Kidney epithelial cell (primary cell): ENCODE measurements at places on chromosomes 1 and 21. TPM values are rescaled to one million over a fixed set of nuclear protein-coding genes. Genes with fewer than 3 reads are reported as not detected.

DNA sequence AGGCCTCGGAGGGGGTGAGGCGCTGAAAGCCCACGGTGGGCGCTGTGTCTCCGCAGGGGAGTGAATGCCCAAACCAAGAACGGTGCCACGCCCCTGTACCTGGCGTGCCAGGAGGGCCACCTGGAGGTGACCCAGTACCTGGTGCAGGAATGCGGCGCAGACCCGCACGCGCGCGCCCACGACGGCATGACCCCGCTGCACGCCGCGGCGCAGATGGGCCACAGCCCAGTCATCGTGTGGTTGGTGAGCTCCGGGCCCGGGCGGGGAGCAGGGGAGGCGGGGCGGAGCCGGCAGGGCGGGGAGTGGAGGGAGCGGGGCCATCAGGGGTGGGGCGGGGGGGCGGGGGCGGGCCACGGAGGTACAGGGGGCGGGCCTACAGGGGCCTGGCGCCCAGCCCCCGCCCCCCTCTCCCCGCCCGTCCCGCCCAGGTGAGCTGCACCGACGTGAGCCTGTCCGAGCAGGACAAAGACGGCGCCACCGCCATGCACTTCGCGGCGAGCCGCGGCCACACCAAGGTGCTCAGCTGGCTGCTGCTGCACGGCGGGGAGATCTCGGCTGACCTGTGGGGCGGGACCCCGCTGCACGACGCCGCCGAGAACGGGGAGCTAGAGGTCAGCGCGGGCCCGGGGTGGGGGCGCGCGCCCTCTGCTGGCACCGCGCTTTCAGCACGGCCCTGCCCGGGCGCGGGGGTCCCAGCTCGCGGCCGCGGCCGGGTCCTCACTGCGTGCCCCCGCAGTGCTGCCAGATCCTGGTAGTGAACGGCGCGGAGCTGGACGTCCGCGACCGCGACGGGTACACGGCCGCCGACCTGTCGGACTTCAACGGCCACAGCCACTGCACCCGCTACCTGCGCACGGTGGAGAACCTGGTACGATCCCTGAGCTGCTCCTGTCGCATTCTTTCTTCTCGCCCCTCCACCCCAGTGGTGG is 15.9 kb downstream of the ESPN start:
- DNase-seq, result no peak

The CLCC1 gene
- 14.2 and 31.5 TPM in 2 replicates for total RNA-seq

DNA sequence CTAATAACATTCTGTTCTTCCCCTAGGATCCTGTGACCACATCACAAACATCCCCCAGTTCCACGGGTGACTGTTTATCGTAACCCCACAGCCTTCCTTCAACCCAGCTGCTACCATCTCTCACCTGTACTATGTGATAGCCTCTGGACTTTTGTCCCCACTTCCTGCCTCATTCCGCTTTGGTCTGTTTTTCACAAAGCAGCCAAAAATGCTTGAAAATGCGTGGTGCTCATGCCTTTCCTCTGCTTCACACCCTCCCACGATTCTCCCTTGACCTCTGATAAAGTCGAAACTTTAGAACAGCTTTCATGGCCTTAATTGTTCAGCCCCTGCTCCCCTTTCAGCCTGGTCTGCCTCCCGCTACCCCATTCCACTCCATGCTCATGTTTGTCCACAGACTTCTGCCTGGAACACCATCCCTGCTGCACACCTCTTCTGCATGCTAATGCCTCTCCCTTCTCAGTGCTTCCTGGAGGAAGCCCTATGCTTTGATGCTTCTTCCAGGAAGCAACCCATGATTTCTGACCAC is 165.6 kb downstream of the PLPP3 start:
- DNase-seq, result no peak

The BEND5 gene
- 3.9 and 4.2 TPM in 2 replicates for total RNA-seq

- no peak for DNase-seq
Measured at GRCh38 chr1:18290740-18291412, 183.3 kb downstream of the IGSF21 start.

GRCh38 chr1:228032041-228032440 is 25.2 kb downstream of the WNT3A start:
- no peak for DNase-seq

The REN gene
- 5.2 and 9.1 TPM in 2 replicates for total RNA-seq

The SERINC2 gene
- 105 and 131 TPM in 2 replicates for total RNA-seq

GRCh38 chr1:87129606-87130005 is 199.1 kb upstream of the LMO4 start:
- no peak for DNase-seq

GRCh38 chr1:245007852-245008251 is 143.5 kb upstream of the HNRNPU start:
- no peak for DNase-seq

The SLC9C2 gene
- total RNA-seq, result not detected in 2 replicates

GRCh38 chr1:156075775-156076204 is 6.5 kb downstream of the MEX3A start:
- no peak for DNase-seq

The OXCT2 gene
- total RNA-seq, result 5.9 and 7.0 TPM in 2 replicates

The TRPM2 gene
- total RNA-seq, result 2.8 and 2.9 TPM in 2 replicates

The CLEC20A gene
- total RNA-seq, result not detected in 2 replicates

DNA sequence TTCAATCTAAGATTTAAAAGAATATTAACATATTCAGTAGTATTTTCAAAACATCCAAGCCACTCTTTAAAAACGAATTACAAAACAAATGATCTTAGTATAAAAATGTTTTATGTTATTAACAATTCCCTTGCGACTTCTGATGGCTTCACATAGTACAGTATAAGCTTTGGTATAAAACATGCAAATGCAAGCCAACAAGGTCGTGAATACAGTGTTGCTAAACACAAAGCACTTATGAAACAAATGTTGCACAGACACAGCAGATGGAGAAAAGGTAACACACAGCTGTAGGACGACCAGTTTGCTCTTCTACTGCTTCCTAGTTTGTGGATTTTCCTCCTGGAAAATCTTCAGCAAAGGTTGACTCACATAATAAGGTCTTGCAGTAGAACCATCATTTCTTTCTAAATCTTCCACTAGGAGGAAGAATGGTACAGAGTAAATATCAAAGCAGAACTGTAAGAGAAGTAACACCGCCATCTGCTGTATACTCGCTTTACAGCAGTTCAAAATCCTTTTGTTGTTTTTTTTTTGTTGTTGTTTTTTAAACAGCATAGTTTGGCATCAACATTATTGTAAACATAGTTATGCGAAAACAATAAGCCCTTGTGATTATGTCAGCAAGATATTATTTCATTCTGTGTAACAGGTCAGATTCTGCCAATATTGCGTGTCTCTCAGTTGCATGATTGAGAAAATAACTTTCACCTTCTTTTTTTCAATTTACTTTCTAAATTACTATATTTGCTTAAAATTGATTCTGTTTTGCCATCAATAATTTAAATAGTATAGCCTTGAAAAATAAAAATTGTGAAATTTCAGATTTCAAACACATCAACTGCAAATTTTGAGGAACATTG is 69.5 kb downstream of the LHX8 start:
- DNase-seq, result peak; percentile 2

DNA sequence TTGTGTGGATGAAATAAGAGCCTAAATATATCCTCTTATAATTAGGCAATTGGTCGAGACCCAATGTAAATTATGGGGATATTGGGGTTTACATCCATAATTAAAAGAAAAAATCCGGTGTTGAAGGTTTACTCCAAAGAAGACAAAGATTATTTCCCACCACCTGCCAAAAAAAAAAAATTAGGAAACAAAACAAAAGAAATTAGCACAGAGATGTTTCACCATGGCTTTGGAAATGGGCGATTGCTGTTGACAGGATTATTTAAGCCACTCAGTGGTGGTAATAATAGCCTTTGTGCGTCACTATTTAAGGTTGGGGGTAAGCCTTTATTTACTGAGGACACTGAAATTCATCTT is 585 bp upstream of the GLRX2 start:
- DNase-seq, result no peak

The CAMK1G gene
- 0.14 and 0.21 TPM in 2 replicates for total RNA-seq

- DNase-seq, result no peak
Measured at GRCh38 chr21:25551569-25551968, 55.7 kb downstream of the MRPL39 start.

DNA sequence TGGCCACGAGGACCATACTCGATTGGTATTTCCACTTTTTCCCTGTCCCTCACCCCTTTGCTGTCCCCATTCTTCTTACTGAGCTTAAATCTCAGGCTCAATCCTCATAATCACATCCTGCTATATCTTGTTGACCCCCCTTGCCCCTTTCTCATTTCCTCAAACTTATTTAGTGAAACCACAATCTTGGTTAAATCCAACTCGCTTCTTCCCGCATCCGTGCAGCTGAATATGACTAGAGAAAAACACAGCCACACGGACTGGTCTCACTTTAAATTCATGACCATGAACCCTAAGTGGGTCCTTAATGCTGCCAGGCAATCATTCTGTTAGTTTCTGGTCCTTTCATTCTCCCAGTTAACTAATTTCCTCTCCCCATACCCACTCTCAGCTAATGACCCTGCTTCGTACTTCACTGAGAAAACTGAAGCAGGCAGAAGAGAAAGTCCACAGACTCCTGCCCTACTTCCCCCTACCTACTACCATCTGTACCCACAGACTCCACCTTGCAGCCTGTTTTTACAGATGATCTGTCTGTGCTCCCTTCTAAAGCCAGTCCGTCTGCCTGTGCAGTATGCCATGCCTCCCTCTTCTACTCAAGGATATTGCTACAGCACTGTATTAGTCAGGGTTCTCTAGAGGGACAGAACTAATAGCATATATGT is 96.8 kb upstream of the LMO4 start:
- DNase-seq, result no peak

DNA sequence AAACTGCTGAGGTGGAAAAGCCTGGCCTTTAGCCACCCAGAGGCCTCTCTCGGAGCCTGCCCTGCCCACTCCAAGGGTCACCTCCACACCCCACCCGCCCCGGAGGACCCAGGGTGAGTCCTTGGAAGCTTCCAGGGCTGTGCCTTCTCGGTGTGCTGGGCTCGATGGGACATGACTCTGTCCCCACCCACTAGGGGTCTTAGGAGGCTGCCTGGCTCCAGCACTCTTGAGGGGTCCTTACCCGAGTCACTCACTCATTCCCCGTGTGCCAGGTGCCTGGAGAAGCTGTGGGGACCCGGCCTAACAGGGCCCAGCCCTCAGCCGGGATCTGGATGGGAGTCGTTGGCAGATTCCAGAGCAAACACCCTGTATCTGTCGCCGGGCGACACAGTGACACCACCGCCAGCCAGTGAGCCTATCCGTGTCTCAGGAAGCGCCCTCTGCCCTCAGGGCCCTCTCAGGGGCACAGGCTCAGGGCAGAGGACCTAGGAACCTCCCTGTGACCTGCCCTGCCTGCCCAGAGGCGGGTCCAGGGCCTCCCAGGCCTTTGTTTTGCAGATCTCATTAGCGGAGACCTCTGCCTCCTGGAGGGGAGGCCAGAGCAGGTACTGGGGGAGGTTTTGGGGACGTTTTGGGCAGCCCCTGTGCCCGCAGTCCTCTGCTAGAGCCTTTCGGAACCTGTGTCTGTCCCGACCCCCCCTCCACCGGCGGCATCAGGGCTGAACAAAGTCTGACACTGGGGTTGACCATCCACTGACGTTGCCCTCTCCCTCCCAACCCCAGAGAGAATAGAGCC is 3.1 kb upstream of the PRKCZ start:
- DNase-seq, result no peak

DNA sequence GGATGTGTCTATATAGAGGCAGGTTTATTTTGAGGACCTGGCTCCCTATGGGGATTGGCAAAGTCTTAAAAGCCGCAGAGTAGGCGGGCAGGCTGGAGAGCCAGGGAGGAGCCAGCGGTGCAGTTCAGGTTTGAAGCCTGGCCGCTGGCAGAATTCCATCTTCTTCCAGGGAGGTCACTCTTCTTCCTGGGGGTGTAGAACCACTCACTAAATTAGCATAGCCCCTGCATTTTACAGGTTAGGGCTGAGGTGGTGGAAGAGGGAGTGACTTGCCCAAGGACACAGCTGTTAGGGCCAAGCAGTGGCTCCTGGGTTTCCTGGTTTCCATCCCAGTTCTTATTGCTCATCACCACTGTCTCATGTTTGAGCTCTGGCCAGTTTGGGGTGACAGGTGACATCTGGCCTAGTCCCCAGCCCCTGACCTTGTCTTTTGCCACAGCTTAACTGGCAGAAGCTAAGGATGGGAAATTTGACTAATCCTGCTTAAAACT is 1.4 kb downstream of the PINK1 start:
- DNase-seq, result no peak

The FCGR3B gene
- total RNA-seq, result not detected in 2 replicates

The LRRN2 gene
- total RNA-seq, result 7.6 and 10.8 TPM in 2 replicates

The GSTM1 gene
- total RNA-seq, result 9.7 and 16.3 TPM in 2 replicates

The TIAM1 gene
- 6.5 and 6.7 TPM in 2 replicates for total RNA-seq

GRCh38 chr21:34042735-34043134 is 30.6 kb upstream of the MRPS6 start:
- no peak for DNase-seq

GRCh38 chr1:28392027-28392652 is 22.6 kb downstream of the PHACTR4 start:
- DNase-seq, result peak; percentile 61

DNA sequence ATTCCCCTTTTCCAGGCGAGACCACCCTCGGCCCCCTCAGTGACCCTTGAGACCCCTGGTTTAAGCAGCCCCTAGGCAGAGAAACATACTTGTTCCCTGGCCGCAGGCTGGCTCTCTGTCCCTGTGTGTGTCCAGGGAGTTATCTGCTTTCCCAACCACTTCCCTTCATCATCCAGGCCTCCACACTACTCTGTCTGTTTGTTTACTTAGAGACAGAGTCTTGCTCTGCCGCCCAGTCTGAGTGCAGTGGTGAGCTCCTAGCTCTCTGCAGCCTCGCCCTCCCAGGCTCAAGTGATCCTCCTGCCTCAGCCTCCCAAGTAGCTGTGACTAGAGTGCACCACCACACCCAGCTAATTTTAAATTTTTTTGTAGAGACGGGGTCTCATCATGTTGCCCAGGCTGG is 5.8 kb upstream of the VWA1 start:
- no peak for DNase-seq

The RHBG gene
- 0.55 TPM in 1 of 2 replicates, not detected in the other for total RNA-seq

- no peak for DNase-seq
Measured at GRCh38 chr1:16175610-16176553, 20.0 kb upstream of the EPHA2 start.

DNA sequence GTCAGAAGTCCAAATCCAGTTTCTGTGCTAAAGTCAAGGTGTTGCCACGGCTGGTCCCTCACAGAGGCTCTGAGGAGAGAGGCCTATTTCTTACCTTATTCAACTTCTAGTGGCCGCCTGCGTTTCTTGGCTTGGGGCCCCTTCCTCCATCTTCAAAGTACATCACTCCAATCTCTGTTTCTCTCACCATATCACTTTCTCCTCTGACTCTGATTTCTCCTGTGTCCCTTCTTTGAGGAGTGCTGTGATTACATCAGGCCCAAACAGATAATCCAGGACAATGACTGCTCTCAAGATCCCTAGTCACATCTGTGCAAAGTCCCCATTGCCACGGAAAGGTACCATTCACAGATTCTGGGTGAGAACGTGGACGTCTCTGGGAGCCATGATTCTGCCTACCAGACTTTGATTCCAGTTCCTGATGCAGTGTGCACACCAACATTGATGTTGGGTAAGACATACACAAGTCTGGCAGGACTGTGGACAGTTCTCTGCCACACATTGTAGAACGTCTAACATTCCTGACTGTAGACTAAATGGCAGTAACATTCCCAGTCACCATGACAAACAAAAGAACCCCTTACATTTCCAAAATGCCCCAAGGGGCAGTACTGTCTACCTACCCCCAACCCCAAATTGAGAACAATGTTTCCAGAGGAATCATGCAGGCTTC is 43.0 kb upstream of the ITPKB start:
- DNase-seq, result no peak
